ENCODE measurements at places on chromosomes 11 and 22.
A peak's percentile ranks its signal among the peaks of the same experiment; 100 is the strongest.

- DNase-seq = peak; percentile 55
- H3K4me1 ChIP-seq = peaks cover 8% of the 10 kb centered on the region
- no peak overlapping the region for H3K4me3 ChIP-seq
- H3K36me3 ChIP-seq = peaks cover 43% of the 10 kb centered on the region
- H3K27ac ChIP-seq = no peak overlapping the region
- H3K27me3 ChIP-seq = no peaks in the 10 kb centered on the region
Measured at GRCh38 chr22:24088816-24089215, 77.7 kb downstream of the CABIN1 start.

DNA sequence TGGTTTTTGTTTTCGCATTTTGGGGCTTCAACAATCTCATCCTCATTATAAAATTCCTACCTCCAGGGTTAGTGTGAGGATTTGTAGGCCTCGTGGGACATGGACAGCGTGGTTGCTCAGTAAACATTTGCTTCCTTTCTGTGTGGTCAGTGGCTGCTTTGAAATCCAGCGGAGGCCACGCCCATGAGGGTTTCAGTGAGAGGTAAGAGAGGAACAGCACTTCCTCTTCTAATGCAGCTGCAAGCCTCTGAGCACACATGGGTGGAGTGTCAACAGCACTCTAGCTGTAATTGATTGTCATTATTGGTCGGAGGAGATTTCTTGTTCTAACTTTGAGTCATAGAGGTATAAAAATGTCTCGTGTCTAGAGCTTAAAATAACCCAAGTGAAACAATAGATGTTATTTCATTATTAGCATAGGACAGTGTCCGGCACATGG, 6.0 kb upstream of the ARHGAP42 start:
- no peaks in the 10 kb centered on the region for H3K36me3 ChIP-seq
- H3K27me3 ChIP-seq = no peaks in the 10 kb centered on the region
- peak; percentile 34 for DNase-seq
- H3K4me3 ChIP-seq = no peak overlapping the region
- H3K4me1 ChIP-seq = peaks cover 2% of the 10 kb centered on the region

GRCh38 chr22:48574776-48575617, 1252.7 kb downstream of the BRD1 start:
- H3K27me3 ChIP-seq = no peaks in the 10 kb centered on the region
- no peaks in the 10 kb centered on the region for H3K36me3 ChIP-seq
- no peak for DNase-seq
- H3K4me3 ChIP-seq = no peak overlapping the region
- H3K27ac ChIP-seq = no peak overlapping the region

GRCh38 chr11:131819865-131820264, 449.4 kb downstream of the NTM start:
- H3K4me3 ChIP-seq = no peak overlapping the region
- H3K4me1 ChIP-seq = no peaks in the 10 kb centered on the region
- H3K36me3 ChIP-seq = no peaks in the 10 kb centered on the region
